Vagina (tissue), 2 donors: ENCODE measurements at places on chromosomes 11 and 22. TPM values are rescaled to one million over a fixed set of nuclear protein-coding genes. Genes with fewer than 3 reads are reported as not detected.

DNA sequence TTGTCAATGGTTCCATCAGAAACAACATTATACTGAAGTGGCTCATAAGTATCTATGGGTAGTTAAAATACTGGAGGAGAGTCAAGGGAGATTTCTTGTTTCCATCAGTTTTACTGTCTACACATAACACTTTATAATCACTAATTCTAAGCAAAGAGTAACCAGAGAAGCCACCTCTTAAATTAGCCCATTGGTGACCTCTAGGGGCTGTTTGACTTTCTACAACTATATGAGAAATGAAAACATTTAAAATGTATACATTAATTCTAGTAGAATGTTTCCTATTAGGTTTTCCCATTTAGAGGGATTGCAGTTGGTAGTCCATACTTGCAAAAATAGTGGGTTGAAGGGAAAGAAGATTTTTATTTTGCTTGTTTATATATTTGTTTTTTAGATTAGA is 504.3 kb downstream of the FAM181B start:
- H3K27ac ChIP-seq = no peak overlapping the region
- DNase-seq = no peak
- H3K27me3 ChIP-seq = no peaks in the 10 kb centered on the region
- H3K4me1 ChIP-seq = no peaks in the 10 kb centered on the region
- H3K4me3 ChIP-seq = no peak overlapping the region
- no peaks in the 10 kb centered on the region for H3K36me3 ChIP-seq

DNA sequence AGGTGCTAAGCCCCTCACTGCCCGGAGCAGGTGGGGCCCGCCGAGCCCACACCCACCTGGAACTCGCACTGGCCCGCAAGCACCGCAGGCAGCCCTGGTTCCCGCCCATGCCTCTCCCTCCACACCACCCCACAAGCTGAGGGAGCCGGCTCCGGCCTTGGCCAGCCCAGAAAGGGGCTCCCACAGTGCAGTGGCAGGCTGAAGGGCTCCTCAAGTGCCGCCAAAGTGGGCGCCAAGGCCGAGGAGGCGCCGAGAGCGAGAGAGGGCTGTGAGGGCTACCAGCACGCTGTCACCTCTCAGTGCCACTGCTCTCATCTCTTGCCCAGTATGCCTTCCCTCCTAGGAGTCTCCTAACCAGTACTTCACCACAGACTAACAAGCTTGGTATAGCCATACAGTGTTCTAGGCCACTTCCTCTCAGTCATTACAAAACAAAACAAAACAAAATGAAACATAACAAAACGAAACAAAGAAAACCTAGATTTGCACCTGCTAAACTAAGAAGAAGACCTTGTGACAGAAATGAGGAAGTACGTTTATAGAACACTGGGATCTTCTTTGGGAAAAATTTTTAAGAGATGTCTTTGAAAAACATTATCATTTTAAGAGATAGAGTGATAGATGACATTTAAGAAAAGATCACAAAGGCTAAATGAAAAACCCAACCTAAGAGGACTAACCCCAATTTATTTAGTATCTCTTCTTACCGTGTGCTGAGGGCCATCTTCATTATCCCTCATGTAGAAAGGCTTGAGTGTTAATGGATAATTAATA is 47.7 kb upstream of the GAB2 start:
- H3K4me3 ChIP-seq = no peak overlapping the region
- no peak for DNase-seq
- no peak overlapping the region for H3K27ac ChIP-seq
- no peaks in the 10 kb centered on the region for H3K36me3 ChIP-seq
- H3K4me1 ChIP-seq = no peaks in the 10 kb centered on the region

- H3K27ac ChIP-seq = peak overlapping the region; percentile 44
- no peaks in the 10 kb centered on the region for H3K27me3 ChIP-seq
Observed at GRCh38 chr11:12503039-12503484, 125.7 kb downstream of the PARVA start.

PTPRCAP gene
- total RNA-seq = 18.2 TPM

- H3K27ac ChIP-seq = no peak overlapping the region
- no peak for DNase-seq
- H3K4me3 ChIP-seq = no peak overlapping the region
- no peaks in the 10 kb centered on the region for H3K36me3 ChIP-seq
- H3K4me1 ChIP-seq = no peaks in the 10 kb centered on the region
- no peaks in the 10 kb centered on the region for H3K27me3 ChIP-seq
Observed at GRCh38 chr11:1218788-1219445, 3.9 kb upstream of the MUC5B start.

DNA sequence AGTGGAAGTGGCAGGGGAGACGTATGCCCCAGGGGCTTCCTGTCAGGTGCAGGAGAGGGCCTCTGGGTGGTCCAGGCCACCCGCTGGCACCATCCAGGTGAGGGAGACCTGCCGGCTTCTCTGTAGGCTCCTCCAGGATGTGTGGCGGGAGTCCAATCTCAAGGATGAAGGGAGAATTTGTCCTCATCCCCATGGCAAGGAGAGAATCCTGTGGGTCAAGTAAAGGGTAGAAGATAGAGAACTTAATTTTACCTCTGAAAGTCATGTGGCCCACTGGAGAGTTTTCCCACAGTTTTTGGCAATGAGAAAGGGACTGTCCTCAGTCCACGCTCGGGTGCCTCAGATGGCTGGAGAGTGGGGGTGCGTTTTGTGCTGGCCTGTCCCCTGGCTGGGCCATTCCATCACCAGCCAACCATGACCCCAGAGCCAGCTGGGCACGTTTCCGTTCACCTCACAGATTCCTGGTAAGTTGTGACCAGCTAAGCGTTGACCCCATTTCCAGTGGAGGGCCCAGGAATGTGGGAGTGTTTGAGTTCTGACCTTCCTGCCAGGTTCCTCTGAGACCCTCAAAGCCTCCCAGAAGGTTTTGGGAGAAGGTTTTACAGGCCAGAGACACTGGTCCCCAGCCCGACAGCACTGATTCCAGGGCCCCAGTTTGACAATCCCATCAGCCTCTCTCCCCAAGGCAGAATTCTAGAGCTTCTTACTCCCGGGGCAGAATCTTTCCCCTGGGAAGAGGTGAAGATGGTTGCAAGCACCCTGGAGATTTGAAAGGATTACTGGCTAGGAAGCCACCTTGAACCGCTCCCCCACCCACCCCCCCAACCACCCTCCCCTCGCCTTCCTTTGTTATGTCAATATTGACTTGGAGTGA is 2.6 kb downstream of the OVOL1 start:
- peaks cover 10% of the 10 kb centered on the region for H3K27me3 ChIP-seq
- peak overlapping the region; percentile 33 for H3K27ac ChIP-seq
- DNase-seq = no peak

GRCh38 chr11:110493346-110493745 is 63.6 kb downstream of the FDX1 start:
- DNase-seq = no peak
- H3K27me3 ChIP-seq = no peaks in the 10 kb centered on the region
- H3K4me1 ChIP-seq = no peaks in the 10 kb centered on the region

- DNase-seq = no peak
- no peaks in the 10 kb centered on the region for H3K4me1 ChIP-seq
Observed at GRCh38 chr22:49367041-49367697, 460.5 kb downstream of the BRD1 start.
